H4 (cell line): ENCODE measurements at places on chromosomes 6 and 20.

GRCh38 chr6:14010275-14010674, 85.5 kb downstream of the RNF182 start:
- DNase-seq = no peak

- DNase-seq = peak; percentile 42
Observed at GRCh38 chr20:10863337-10864060, 189.7 kb upstream of the JAG1 start.

- peak; percentile 66 for DNase-seq
Observed at GRCh38 chr6:31042806-31043205, 32.5 kb downstream of the MUC22 start.

GRCh38 chr6:27582928-27583725, 110.2 kb upstream of the ZNF184 start:
- peak; percentile 66 for DNase-seq

DNA sequence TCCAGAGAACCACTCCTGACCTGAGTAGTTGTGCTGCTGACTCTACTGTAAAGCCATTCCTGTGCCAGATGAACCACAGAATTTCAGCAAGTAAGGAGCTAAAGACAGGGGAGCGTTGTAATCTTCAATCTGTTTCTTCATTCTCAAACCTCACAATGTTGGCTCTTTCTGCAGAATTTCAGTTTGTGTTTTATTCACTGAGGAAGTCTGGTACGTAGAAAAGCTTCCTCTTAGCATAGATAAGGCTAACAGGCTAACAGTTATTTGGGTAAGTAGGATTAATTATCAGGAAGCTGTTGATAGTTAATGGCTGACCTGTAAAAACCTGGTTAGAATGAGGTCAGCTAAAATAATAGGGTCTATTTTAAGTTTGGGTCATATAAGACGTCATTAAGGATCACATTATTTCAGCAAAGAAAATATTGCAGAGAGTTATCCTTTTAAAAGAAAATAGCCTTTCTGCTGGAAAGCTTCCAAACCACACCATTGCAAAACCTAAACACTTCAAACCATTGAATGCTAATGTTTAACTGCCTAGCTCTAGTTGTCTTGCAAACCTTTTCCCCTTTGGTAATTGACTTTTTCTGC, 14.1 kb upstream of the TENT5A start:
- DNase-seq = peak; percentile 62
